Activated CD4-positive, alpha-beta memory T cell treated with anti-CD3 and anti-CD28 coated beads, Interleukin-2, amount 10 ng/mL, durations not matched to agents 7 days and 5 days (primary cell): ENCODE measurements at places on chromosomes 3 and 15.

GRCh38 chr3:195105389-195105788 lies 165.6 kb downstream of the XXYLT1 start:
- no peak for DNase-seq

- no peak for DNase-seq
These were observed 265.2 kb upstream of the GOLGA6L4 start for GRCh38 chr15:83970295-83970890.

- no peak for DNase-seq
These were observed 24.9 kb upstream of the ATP2B2 start for GRCh38 chr3:10530241-10530640.

GRCh38 chr15:38202361-38202760 lies 50.3 kb upstream of the SPRED1 start:
- DNase-seq: no peak

DNA sequence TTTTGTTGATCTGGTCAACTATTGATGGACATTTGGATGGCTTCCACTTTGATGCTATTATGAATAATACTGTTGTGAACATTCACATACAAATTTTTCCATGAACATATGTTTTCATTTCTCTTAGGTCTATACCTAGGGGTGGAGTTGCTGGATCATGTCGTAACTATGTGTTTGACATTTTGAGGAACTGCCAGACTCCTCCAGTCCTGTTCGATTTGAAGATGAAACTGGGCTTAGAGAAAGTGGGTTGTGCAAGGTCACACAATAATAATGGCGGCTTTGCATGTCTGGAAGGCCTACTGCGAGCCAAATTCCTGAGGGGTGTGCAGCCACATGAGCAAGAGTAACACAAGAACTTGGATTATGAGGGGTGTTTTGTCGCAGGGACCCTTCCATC lies 2.6 kb downstream of the TSEN2 start:
- DNase-seq: no peak

DNA sequence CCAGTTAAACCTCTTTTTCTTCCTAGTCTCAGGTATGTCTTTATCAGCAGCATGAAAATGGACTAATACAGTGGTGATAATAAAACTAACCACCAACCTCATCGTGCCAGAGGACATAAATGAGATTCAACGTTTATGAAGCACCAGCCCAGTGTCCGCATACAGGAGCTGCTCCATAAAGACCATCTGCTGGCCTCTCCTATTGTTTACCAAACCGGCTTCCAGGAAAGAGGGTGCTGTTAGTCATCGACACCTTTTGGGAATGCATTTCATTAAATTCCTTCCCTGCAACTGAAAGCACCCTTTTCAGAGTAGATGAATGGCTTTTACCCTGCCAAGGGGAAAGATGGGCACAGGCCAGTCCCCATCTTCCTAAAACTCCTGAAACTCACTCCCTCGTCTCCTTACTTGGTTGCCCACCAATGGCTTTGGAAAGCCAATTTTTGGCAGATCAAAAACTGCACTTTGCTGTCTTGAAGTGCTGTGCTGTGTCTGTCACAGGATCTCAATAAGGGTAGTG lies 122.1 kb downstream of the AQP9 start:
- no peak for DNase-seq

DNA sequence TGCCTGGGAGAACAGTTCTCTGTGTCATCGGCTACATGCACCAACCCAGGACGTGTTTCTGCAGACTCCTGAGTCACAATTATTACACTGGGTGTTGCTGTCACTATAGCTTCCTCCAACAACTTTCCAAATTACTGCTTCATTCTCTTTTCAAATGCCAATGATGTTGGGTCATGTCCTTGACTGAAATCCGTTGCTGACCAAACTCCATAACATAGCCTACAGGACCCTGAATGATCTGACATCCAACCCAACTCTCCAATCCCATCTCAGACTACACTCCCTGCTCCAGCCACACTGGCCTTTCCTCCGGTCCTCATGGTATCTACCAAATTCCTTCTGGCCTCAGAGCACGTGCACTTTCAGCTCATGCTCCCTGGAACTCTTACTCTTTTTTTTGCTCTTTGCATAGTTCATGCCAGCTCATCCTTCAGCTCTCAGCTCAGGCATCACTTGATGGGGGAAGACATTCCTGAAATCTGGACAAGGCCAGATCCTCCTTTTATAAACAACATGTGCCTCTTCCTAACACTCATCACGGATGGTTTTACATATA lies 108.8 kb upstream of the PTPRG start:
- no peak for DNase-seq

GRCh38 chr3:129013491-129013891 lies 12.4 kb downstream of the EFCC1 start:
- no peak for DNase-seq

- no peak for DNase-seq
These were observed 14.4 kb downstream of the CHST13 start for GRCh38 chr3:126538316-126538715.

- no peak for DNase-seq
These were observed 155.6 kb upstream of the DPH6 start for GRCh38 chr15:35701402-35702046.

- no peak for DNase-seq
These were observed 103.7 kb upstream of the CD96 start for GRCh38 chr3:111438283-111438682.

DNA sequence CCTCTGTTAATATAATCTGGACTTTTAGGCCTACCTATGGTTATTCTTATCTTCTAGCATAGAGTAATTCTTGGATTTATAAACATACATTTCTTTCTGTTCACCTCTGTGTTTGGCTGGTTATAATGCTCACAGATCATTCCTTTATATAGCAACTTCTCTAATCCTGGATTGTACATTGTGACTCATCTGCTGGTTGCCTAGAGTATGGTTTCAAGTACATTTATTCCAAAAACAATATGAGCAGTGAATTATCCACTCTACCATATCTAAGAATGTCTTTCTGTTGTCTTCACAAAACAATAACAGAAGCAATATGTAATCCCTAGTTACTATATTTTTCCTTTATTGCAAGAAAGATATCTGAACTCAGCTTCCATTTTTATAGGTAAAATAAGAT lies 35.3 kb downstream of the FSIP1 start:
- no peak for DNase-seq

GRCh38 chr3:119240101-119240590 lies 532 bp downstream of the B4GALT4 start:
- peak; percentile 26 for DNase-seq
